ENCODE measurements at places on chromosomes 4 and X.

- DNase-seq: no peak
Measured at GRCh38 chrX:23434356-23434884, 99.8 kb downstream of the PTCHD1 start.

- DNase-seq: no peak
Measured at GRCh38 chrX:153628129-153628528, 18.9 kb upstream of the DUSP9 start.

DNA sequence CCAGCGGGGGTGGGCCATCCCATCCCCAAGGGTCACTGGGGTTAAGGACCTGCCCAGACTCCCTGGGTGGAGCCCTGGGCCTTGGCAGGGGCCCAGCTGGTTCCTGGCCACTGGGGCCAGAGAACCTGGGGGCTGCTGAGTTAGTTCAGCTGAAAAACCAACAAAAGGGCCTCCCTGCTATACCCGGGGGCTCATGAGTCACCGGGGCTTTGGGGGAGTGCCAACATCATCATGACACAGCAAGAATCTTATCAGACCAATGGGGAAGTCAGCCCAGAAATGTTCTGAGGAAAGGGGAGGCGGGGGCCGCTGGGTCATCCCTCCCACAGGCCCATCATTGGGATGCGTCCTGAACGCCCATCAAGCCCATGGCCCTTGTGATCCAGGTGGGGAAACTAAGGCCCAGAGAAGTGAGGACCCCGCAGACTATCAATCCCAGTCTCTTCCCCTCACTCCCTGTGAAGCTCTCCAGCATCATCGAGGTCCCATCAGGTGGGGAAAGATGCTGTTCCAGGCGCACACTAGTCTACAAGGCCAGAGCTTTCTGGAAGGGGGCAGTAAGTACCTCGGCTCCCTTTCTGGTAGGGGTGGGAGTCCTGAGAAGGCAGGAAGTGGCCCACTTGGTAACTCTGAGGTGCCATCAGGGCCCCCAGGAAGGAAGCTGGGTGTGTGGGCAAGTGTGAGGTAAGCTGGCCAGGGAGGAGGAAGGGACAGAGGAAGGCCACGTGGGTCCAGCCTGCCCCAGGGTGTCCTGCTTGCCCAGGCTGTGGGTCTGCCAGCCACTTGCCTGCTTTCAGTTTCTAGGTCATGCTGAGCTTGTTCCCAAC is 4.5 kb downstream of the G6PD start:
- DNase-seq: peak; percentile 61

DNA sequence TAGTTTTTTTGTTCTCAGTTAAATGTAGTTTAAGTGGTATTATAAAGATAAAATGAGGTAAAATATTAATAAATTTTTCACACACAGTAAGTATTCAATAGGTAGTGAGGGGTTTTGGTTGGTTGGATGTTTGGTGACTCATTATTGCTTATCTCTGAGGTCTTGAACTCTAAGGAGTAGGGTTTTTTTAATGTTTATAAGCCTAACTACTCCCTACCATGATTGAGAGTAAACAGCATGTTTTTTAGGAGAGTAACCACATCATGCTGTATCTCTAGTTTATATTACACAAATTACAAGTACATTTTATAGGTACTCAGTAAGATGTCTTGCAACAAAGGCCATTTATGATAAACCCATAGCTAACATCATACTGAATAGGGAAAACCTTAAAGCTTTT is 181.6 kb downstream of the MAPK10 start:
- DNase-seq: no peak

- no peak for DNase-seq
Measured at GRCh38 chrX:49748211-49748956, 52.6 kb upstream of the PAGE1 start.
